ENCODE measurements at places on chromosomes 3 and 15.

- DNase-seq: no peak
Measured at GRCh38 chr3:16198427-16198826, 23.9 kb downstream of the GALNT15 start.

- no peak for DNase-seq
Measured at GRCh38 chr3:120399372-120399771, 50.2 kb upstream of the LRRC58 start.

- no peak for DNase-seq
Measured at GRCh38 chr15:98442901-98443300, 205.4 kb upstream of the IGF1R start.

GRCh38 chr3:52196977-52197376 is 983 bp upstream of the ALAS1 start:
- DNase-seq: no peak

- no peak for DNase-seq
Measured at GRCh38 chr3:62503516-62503915, 130.2 kb upstream of the FEZF2 start.

DNA sequence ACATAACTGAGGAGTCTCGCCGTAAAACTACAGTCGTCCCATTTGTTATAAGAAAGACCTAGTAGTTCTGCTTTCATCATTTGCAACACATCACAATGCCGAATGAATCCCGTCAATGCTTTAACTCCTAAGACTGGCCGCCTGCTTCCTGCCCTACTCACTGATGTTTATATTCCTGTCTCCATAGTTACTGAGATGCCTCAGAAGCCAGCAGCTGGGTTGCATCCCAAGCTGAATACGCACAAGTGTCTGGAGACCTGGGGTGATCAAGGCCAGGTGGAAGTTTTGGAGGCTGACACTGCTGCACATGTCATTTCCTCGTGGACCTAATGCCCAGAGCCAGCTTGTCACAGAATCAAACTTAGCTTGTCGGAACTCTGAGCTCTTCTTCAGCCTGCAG is 95.2 kb upstream of the UBE2E1 start:
- DNase-seq: no peak

DNA sequence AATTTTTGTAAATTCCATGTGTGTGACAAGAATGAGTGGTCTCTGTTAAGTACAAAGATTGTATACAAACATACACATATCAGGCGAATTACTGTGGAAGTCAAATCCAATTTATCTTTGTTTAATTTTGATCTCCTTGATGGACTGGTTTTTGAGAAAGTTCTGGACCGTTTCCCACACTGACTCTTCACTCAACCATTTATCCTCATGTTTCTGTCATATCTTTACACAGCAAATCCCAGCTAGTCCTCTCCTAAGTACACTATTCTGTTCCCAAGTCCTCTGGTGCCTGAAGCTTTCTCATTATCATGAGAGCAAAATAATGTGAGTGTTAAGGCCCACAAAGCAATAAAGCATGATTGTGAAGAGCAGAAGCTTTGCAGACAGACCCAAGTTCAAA is 189.9 kb downstream of the WNT5A start:
- no peak for DNase-seq

GRCh38 chr15:64906402-64906801 is 5.3 kb upstream of the ANKDD1A start:
- no peak for DNase-seq

DNA sequence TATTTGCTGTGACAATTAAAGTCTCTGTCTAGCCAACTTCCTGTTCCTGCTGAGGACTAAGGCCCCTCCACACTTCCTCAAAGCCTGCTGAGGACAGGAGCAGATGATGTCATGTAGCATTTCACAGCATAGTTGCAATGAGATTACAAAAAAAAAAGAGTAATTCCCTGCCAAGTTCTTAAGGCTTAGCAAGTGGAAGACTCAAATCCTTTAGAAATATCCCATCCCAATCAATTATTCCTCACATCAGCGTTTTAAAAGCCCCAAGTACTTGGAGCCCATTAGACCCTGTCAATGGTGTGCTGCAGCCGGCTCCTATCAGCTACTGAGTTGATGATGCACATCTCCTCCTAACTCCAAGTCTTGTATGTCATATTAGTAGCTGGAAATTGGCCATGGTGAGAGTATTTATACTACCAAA is 51.7 kb downstream of the TRANK1 start:
- DNase-seq: peak; percentile 46

GRCh38 chr3:58833491-58833890 is 166.9 kb upstream of the FAM3D start:
- DNase-seq: no peak

- DNase-seq: no peak
Measured at GRCh38 chr15:99466701-99467337, 99.0 kb upstream of the MEF2A start.

DNA sequence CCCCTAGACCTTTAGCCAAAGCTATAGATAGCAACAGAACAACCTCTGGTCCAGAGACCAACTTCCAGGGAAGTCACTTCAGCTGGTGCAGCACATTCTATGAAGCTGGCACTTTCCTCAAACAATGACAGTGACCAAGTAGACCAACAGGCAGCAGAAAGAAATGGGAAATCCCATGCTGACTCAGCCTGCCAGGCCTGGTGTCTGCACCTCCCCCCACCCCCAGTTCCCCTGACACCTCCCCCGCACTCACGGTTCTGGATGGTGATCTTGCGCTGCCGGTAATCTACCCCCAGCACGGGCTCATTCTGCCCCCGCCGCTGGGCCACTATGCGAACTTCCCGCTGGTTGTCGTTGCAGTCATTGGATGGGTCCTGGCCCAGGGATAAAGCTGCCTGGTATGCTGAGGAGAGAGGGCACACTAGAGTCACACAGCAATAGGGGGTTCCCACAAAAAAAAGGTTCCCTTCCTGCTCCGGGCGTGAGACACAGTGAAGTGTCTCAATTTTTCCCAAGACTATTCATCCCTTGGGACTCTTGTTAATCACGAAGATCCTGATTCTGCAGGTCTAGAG is 17.0 kb downstream of the ILDR1 start:
- DNase-seq: no peak

- no peak for DNase-seq
Measured at GRCh38 chr3:42764115-42764514, 8.9 kb downstream of the CCDC13 start.

DNA sequence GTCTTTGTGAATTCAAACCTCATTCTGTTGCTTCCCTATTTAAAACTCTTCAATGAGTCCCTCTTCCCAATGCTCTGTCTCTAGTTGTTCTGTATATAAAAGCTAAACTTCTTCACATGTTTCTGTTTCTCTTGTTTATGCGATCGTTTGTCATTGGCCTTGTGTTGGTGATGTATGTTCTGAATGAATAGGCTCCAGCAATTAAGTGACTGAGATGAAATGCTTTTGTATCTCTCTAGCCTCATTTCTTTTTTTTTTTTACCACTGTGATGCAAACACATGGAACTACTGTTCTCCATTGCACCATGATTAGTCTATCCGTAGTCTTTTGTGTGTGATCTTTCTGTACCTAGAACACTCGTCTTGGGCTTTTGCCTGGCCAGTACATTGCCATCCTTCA is 380.5 kb upstream of the TPRG1 start:
- no peak for DNase-seq

DNA sequence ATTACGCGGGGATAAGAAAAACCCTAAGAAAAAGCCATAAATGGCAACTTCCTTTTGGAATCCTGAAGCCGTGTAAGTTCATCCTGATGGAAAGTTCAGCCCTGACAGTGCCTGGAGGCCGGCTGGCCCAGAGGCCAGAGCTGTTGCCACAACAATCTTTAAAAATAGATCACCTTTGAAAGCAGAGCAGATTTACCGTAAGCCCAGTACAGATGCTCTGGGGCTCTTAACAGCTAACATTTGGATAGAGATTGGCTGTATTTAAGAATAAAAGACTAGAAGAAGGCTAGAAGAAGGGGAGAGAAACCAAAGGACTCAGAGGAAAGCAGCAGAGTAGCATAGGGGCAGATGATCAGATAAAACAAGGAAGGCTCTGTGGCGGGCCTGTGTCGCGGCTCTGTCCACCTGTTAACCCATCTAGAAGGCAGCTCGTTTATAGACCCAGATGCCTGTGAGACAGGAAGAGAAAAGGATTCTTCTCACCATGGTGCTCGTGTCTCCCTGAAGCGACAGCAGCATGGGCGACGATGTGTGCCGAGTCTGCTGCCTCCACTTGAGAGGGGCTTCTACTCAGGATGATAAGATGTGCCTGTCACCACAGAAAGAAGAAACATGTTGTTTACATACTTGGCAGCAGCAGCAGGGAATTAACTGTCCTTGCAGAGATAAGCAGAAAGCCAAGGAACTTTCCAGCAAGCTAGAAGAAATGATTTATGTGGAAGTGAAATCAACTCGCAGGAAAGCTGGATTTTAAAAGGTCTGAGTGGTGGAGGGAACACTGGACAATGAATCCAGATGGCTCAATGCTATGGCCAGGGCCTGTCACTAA is 69.9 kb downstream of the SYNM start:
- no peak for DNase-seq

DNA sequence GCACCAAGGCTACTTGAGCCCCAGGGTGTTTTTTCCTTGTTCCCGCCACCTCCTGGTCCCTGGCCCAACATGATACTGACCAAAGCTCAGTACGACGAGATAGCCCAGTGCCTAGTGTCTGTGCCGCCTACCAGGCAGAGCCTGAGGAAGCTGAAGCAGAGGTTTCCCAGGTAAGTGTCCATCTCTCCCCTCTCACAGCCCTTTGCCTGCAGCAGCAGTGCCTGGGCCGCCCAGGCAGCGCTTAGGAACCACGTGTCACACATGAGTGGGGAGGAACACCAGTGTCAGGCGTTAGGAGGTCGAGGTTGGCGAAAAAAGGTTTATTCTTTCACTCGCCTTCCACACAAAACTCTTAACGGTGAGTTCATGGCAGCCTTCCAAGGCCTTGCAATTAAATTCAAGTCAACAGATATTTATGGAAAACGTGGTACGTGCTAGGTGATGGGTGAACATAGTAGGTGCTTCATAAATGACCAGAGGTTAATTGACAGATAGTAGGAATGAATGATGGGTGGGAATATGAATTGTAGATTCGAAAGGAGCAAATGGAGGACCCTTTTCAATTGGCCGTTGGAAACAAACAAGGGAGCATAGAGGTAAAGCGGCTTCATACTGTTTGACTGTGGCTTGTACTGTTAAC is 486 bp downstream of the CDIN1 start:
- peak; percentile 6 for DNase-seq

GRCh38 chr15:68471541-68471940 is 39.6 kb upstream of the ITGA11 start:
- DNase-seq: no peak

DNA sequence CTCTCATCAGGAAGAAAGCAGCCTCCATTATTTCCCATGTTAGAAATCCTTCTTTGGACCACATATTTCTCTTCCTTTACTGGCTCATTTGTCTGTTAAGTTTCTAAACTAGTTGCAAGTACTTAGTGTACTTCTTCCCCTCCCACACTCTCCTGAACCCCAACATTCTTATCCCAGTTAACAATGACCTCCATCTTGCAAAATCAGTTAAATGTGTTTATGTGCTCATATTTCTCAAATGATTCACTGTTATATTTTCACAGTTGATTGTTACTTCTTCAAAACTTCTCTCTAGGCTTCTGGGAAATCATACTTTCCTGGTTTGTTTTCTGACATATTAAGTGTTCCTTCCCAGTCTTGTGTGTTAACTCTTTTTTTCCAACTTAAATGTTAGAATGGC is 856.9 kb downstream of the EPHA3 start:
- DNase-seq: no peak

GRCh38 chr3:122407946-122408345 is 7.9 kb downstream of the WDR5B start:
- no peak for DNase-seq

GRCh38 chr3:46017720-46018119 is 9.6 kb downstream of the XCR1 start:
- DNase-seq: no peak

GRCh38 chr15:86193716-86194380 is 114.2 kb downstream of the AGBL1 start:
- no peak for DNase-seq

- peak; percentile 2 for DNase-seq
Measured at GRCh38 chr15:56919609-56920366, 1.3 kb downstream of the TCF12 start.

GRCh38 chr15:58369261-58369701 is 62.5 kb upstream of the LIPC start:
- DNase-seq: no peak

DNA sequence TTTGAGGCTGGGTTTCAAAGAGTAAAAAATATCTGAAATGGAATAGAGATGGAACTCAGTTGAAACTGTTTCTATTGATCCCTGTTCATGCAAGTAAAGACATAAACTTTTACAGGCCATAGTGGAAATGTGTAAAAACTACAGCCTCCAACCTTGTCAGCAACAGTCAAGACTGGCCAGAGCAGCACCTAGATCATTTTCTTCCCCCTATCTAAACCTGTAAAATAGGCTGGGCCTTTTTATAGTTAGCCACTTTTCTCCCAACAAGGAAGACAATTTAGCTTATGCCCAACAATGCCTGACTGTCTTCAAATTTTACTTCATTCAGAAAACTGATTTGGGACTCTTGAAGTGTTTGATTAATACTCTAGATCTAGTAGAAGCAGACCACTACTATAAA is 91.5 kb upstream of the CMC1 start:
- no peak for DNase-seq

- DNase-seq: no peak
Measured at GRCh38 chr15:96234109-96234892, 96.2 kb upstream of the NR2F2 start.

- DNase-seq: no peak
Measured at GRCh38 chr15:48628832-48629231, 16.7 kb downstream of the FBN1 start.

GRCh38 chr15:98730860-98731711 is 82.7 kb downstream of the IGF1R start:
- no peak for DNase-seq

DNA sequence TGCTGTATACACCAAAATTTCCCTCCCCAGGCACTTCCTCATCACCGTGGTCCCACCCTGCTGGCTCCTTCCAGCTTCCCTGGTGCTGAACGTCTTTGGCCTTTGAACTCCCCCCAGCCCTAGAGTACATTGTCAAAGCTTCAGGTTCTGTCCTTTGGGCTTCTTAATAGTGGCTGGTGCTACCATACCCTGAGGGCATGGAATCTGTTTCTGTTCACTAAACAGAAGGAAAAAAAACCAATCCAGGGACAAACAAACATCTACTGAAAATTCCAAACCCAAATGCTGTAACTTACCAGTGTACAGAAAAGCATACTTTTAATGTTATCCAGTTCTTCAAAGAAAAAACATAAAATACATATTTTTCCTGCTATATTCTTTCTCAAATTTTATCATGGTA is 148.7 kb downstream of the MYLK start:
- no peak for DNase-seq

GRCh38 chr3:308597-309321 is 112.2 kb downstream of the CHL1 start:
- DNase-seq: no peak

- no peak for DNase-seq
Measured at GRCh38 chr3:40129981-40130380, 179.5 kb upstream of the EIF1B start.

- no peak for DNase-seq
Measured at GRCh38 chr3:191345334-191345733, 15.0 kb upstream of the UTS2B start.

Measured in effector CD4-positive, alpha-beta T cell (primary cell).